ENCODE measurements at places on chromosomes 11 and 22.

DNA sequence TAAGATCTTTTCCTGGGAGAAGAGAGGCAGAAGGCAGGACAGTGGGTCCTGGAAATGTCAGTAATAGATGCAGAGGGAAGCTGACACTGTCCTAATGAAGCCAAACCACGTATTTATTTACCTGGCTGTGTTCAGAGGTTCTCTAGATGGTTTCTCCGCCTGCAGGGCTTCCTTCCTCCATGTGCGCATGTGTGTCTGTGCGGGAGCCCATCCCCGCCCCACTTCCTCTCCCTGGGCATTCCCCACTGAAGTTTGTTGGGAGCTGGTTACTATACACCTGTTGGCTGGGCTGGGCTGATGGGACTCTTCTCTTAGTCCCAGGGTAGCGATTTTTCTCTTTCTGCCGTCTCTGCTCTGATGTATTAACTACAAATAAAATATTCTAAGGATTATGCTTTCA lies 204.9 kb upstream of the TBCEL start:
- no peak for DNase-seq

GRCh38 chr22:50443801-50444625 lies 30.8 kb downstream of the SBF1 start:
- no peak for DNase-seq

GRCh38 chr22:19016081-19016766 lies 80.1 kb upstream of the PRODH start:
- DNase-seq: no peak

DNA sequence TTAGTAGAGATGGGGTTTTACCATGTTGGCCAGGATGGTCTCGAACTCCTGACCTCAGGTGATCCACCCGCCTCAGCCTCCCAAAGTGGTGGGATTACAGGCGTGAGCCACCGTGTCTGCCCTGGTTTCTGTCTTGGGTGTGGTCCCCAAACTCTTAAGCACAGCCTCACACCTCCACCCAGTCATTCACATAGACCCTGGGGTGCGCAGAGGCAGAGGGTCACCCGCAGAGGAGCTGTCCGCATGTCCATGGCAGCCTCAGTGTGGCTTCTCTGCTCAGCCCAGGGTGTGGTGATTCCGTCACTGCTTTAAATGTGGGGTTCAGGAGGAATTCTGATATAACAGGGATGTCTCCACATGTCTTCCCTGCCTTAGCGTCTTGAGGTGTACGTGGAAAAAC lies 48.5 kb upstream of the PRODH start:
- DNase-seq: no peak

DNA sequence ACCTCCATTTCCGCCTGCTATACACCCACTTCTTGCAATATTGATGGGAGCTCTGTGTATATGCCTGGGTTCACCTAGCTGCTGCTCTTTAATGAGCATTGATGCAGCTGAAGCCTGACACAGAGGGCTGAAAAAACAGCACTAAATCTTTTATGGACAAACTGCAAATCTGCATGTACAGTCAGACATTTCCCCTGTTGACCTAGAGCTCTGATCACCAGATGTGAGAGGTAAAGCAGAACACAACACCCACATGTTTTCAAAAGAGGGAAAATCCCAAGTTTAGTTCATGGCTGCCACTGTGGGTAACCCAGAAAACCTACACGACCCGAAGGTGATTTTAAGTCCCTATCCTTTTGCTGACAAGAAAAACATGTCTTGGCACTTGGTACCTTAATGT lies 303.0 kb upstream of the PITPNB start:
- no peak for DNase-seq

GRCh38 chr11:107623183-107623582 lies 32.2 kb downstream of the ELMOD1 start:
- DNase-seq: no peak

DNA sequence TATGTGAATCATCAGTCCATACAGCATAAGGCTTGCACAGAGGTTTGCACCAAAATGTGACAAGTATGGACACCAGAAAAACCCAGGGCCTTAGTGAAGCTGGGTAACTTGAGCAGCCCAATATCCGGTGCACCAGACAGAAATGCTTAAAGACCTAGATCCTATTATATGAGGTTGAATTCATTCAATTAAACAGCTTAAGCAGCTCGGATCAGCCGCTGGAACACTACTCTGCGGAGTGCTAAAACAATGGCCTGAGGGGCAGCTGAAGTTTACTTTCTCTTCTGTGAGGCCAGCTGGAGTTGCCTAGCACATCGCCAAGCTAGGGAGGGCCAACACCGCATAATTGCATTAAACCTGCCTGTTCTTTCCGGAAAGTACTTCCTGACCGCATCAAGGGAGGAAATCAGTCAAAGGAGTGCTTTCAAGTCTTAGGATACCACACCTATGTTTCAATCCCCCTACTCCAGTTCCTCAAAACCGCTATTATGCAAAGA lies 17.0 kb upstream of the FAM181B start:
- DNase-seq: no peak

DNA sequence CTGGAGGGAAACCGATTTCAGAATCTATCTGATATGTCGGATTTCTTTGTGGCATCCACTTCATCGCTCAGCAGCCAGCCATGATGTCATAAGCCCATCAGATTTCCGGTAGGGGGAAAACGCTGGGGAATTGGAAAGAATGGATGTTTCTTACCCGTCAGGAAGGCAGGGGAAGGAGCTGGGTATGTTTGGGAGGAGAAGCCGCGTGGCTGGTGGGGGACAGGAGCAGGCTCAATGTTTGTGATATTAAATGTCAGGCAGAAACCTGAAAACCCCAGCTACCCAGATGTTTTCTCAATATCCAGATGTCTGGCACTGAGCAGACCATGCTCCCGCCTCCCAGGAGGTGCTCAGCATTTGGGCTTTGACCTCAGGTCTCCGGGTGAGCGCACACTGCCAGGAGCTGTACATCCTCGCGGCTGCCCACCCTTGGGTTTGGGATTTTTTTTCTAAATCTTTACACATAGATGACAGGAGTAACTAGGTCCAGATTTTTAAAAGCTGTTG lies 67.5 kb downstream of the NFAM1 start:
- no peak for DNase-seq

- peak; percentile 23 for DNase-seq
Measured at GRCh38 chr22:40512426-40513136, 123.9 kb downstream of the MRTFA start.

DNA sequence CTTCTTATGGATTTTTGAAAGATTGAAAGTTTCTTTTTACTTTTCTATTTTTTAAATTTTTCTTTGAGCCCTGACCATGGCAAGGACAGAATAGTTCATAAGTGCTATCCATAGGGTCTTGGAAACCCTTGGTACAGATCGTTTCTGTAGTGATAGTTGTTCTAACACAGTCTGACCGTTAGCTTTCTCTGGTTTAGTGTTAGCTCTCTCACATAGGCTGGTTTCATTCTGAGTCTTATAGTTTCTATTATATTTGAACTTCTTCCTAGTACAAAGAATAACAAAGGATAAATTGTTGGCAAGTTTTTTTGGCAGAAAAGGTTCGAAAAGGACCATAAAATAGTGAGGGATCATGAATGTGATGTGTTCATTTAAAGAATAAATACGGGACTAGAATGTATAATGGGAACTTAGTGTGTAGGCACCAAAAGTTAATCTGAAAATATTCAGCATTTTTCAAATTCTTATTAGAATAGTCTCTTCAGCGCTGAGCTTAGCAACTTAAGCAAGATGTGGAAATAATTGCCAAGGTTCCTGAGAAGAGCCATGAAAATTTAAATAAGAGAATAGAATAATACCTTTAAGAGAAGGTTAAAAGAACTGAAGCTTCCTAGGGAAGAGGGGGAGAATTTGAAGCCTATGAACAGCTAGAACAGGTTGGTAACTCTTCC lies 24.1 kb downstream of the FDX1 start:
- DNase-seq: no peak

DNA sequence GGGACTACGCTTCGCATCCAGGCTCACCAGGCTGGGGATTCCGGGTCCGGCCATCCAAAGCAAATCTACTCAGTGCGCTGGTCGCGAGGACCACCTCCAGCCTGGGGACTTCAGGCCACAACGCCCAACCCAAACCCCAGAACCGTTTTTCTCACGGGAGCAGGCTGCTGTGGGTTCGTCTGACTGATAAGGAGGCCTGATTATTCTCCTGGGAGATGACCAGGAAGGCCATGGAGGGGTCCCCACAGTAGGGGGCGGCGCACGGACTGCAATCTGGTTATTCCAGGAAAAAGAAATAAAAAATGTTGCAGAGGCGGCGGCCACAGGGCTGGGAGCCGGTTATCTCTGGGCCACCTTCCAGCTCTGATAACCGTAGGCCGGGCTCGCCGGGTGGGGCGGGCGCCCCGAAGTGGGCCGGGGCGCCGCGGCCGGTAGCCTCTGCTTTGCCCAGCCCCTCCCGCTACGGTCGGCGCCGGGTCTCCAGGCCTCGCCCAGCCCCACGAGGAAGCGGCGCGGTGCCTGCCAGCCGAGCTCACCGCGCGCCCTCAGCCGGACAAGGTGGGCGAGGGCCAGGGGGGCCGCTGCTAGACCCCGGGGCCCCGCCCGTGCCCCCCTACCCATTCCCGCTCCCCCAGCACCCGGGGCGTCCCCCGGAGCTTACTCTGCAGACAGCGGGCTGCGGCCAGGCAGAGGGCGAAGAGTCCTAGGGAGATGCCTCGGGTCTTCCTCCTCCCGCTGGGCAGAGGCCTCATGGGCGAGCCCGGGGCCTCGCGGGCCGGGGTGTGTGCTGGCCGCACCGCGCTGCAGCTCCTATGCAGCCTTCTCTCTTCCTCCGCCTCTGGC lies 446 bp downstream of the VSTM5 start:
- peak; percentile 42 for DNase-seq

DNA sequence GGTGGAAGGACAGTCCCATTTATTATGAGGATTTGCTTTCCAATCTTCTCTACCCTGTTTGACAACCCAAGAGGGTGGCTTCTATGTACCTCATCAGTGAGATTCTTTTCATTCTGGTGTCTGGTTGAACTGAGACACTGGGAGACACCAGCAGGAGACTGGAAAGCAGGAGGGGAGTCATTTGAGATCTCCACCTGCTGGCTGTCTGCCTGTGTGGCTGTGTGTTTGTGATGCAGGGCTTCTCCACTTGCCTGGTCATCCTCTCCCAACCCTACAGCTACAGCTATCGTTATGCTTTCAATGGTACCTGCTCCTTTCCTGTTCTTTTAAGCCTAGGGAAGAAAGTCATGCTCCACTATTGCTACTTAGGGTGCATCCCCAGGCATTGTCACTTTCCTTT lies 48.6 kb downstream of the MRGPRX1 start:
- DNase-seq: no peak
